ENCODE measurements at places on chromosomes 7 and 10.

GRCh38 chr7:40611095-40611871 is 476.5 kb downstream of the SUGCT start:
- no peak for DNase-seq

DNA sequence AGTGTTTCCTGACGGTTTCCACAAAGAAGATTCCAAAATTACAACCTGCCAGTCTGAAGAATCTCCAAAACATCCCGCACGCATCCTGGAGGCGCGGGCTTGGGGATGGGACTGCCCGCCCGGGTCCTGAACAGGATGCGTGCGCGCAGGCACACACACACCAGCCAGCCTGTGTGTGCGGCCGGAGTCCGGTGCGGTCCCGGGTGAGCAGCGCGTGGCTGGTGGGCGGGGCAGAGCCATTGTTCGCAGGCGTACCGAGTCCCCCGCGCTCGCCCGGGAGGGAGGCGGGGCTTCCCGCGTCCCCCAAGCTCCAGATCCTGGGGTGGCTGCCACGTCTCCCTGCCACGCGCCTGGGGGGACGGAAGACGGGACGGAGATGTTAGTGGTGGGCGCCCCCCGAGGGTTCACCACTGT is 675 bp upstream of the SCD start:
- peak; percentile 48 for DNase-seq

- DNase-seq: peak; percentile 68
Measured at GRCh38 chr7:116653204-116653603, 18.8 kb upstream of the MET start.

- no peak for DNase-seq
Measured at GRCh38 chr7:116128139-116128538, 82.2 kb upstream of the TES start.

DNA sequence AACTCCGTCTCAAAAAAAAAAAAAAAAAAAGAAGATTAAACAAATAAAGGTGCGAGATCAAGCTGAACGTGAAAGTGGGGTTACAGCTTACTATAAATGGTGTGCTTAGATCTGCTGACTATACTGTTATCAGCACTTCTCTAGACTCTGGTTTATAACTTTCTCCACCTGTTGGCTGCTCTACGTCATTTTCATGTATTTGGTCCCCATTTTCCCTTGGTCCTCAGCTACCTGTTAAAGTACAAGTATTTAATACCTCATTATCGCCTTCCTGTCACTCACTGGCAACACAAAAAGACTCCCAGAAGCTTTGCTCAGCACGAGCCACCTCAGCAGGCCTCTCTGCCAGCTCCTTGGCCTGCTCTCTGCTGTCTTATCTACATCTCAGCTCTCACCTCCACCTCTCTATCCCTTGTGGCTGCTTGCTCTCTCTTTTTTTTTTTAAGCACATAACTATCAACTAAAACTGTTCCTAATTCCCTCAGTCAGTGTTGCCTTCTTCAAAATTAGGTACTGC is 95.0 kb downstream of the ARMH3 start:
- no peak for DNase-seq

- DNase-seq: no peak
Measured at GRCh38 chr7:1242606-1243289, 10.1 kb downstream of the UNCX start.

- DNase-seq: no peak
Measured at GRCh38 chr10:89591796-89592271, 53.2 kb downstream of the PANK1 start.

GRCh38 chr7:112452102-112452888 is 2.0 kb downstream of the IFRD1 start:
- peak; percentile 27 for DNase-seq

GRCh38 chr10:29688230-29688661 is 53.5 kb upstream of the SVIL start:
- no peak for DNase-seq

DNA sequence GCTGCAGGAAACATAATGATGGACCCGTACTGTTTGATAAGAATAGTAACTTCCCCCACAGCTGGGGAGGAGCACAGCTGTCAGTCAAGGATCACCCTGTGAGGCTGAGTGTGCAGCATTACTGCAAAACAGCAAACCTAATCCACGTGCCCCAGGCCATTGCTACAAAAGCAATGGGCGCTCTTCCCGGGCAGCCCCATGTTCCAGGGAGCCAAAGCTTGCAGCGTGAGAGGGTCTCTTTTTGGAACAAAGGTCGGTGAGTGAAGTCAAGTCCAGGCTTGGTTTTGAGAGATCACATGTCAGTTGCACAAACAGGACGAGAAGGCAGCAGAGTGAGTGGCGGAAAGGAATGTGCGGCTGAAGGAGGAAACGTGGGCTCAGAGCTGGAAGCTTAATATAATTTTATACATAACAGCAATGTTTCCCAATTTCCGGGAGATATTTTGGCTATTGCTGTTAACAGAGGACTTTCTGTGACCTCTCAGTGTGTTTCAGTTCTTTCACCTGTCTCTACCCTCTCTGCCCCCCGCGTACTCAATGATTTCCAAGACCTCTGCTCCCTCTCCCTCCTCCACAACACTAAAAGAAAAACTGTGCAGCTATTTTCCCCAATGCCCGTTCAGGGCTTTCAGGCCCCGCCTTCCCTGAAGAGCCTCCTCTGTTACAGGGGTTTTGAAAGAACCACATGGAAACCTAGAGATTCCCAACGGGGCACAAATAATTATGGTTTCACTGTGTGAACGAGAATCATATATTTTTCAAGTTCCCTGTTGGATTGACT is 128.9 kb downstream of the MTPAP start:
- DNase-seq: no peak

DNA sequence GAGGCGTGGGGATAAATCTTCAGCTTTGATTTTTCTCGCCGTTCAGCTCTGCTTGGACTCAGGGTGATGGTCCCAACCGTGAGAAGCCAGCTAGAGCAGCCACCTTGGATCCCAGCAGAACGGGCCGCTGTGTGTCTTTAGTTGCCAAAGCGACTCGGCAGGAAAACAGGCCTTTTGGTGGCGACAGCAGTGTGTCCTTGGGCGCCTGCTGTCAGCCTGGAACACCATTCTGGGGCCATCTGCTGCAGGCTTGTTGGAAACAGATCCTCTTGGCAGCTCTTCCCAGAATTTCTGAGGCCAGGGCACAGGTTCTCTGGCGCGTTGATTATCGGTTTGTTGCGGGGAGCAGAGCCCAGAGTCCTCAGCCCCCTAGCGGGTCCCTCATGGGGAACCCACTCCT is 97.6 kb downstream of the CUX1 start:
- no peak for DNase-seq

- no peak for DNase-seq
Measured at GRCh38 chr7:142389544-142389943, 131.7 kb upstream of the PRSS58 start.

DNA sequence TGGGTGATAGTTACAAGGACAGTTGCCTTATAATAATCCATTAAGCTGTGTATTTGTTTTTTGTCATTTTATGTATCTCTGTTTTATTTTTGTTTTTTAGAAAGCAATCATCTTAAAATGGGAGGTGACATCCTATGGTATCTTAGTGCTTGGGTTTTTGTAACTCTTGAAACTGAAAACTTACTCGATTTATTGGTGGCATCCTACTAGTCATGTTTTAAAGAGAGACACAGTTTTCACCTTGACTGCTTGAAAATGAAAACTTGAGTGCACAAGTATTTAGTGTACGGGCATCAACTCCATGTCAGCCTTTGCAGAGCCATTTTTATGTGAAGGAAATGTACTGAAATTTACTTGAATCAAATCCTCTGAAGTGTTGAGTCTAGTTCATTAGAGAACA is 103.8 kb upstream of the SAMD8 start:
- DNase-seq: no peak

DNA sequence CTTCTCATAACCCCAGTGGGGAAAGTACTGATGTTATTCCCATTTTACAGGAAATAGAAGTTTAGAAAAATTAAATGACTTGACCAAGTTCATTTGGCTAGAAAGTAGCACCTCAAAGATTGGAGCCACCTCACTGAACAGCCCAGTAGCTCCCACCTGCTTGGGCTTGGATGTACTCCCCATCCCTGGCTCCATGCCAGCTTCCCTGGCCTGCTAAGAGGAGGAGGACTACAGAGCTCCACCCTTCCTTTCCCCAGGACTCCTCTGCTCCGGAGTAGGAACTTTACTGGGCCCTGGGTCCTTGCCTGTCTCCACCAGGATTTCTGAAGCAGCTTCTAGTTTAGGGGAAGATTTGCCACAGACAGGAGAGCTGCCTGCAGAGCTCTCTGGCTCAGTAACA is 3.1 kb downstream of the HPS6 start:
- no peak for DNase-seq

DNA sequence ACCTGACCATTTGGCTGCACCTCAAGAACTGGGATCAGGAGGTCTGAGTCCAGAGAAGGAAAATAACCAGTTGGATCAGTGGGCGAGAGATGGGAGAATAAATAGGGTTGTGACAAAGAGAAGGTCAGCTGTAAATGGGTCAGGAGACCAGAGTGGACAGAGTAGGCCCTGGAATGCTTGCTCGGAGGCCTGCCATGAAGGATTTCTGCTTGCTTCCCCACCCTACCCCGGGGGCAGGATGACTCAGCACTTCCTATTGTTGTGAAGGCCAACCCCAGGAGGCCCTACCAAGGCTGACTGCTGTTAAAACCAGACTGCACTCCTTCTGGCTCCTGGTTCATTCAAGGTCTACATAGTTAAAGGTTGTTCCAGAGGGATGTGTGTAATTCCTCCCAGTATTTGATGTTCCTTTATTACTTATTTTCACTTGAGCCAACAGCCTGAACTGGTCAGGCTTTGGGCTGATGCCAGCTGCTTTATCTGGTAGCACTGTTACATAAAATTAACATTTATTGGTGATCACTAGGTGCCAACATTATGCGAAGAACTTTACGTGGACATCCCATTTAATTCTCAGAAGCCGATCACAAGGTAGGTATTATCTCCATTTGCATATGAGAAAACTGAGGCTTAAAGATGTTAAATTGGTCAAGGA is 27.3 kb upstream of the IFRD1 start:
- DNase-seq: peak; percentile 94

GRCh38 chr7:156610130-156610529 is 30.4 kb upstream of the RNF32 start:
- no peak for DNase-seq

DNA sequence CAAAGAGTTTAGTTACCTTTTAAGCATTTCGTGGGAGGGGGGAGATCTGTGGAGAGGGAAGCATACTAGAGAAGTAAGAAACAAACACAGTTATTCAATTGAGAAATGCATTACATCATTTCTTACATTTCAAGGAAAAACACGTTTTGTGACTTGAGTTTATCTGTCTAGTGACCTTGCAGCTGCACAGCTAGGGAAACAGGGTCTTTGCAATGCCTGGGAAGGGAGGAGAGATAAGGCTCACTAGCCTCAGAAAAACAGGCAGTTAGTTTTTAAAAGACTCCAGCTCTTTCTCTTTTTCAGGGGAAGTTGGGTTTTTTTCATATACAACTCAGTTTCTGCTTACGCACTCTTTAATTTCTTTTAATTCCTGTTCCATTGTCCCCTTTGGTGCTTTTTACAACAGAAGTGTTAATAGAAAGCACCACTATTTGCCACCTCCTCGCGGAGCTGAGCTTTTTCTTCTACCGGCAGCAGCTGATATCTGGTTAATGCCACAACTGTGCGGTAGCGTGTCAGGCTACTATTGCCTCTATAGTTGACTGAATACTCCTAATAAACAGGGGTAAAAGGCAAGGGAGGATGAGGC is 5.6 kb downstream of the CYP3A43 start:
- no peak for DNase-seq

DNA sequence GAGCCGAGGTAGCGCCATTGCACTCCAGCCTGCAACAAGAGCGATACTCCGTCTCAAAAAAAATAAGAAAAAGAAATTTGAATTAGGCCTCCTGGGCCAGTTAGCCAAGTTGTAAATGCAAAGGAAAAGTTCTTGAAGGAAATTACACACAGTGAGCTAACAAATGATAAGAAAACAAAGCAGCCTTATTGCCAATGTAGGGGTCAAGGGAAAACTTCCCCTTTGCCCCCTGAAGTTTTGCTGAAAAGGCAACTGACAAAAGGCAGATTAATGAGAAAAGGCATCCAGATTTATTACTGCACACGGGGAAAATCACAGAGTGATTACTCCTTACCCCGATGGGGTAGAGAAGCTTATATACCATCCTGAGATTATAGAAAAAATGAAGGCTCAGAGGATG is 70.3 kb downstream of the PAPSS2 start:
- DNase-seq: no peak

DNA sequence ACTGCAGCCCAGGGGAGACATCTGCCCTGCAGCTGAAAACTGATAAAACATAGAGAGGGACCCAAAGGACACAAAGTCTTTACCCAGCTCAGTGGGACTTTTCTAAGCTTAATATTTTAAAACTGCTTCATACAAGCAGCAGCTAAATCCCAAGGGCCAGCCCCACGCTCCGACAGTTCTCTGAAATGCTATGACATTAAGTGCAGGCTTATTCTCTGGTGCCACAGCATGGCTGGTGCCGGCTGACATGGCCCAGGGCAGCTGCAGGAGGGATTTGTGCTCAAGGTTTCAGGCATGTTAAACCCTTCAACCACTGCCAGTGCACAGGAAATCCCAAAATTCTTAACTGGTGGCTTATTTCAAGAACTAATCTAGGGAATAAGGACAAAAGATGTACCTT is 170.9 kb downstream of the PARD3 start:
- DNase-seq: no peak

- DNase-seq: no peak
Measured at GRCh38 chr10:8301333-8301732, 246.8 kb downstream of the GATA3 start.

GRCh38 chr7:38870147-38870546 is 38.8 kb downstream of the VPS41 start:
- DNase-seq: no peak

- peak; percentile 7 for DNase-seq
Measured at GRCh38 chr7:124101173-124101768, 68.4 kb upstream of the TMEM229A start.

GRCh38 chr10:1132584-1132983 is 76.4 kb downstream of the WDR37 start:
- DNase-seq: no peak

- DNase-seq: no peak
Measured at GRCh38 chr7:139930286-139930965, 101.4 kb downstream of the TBXAS1 start.

GRCh38 chr10:14074062-14074884 is 256.5 kb downstream of the FRMD4A start:
- DNase-seq: peak; percentile 98

DNA sequence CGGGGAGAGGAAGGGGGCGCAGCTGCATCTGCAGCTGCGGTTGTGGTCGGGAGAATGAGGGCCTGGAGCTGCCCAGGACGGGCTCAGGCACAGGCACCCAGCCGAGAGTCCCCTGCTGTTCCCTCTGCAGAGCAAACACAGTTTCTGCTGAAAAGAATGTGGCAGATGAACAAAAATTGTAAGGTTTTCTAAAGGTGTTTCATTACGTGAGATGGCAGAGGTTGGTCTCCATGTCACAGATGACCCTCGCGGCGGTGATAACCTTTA is 456.2 kb downstream of the DNAJB6 start:
- DNase-seq: no peak

Measured in AG08395 (cell line).